ENCODE measurements at places on chromosomes 16 and 17.

GRCh38 chr17:30545024-30545423 is 67.8 kb downstream of the GOSR1 start:
- no peak for DNase-seq

DNA sequence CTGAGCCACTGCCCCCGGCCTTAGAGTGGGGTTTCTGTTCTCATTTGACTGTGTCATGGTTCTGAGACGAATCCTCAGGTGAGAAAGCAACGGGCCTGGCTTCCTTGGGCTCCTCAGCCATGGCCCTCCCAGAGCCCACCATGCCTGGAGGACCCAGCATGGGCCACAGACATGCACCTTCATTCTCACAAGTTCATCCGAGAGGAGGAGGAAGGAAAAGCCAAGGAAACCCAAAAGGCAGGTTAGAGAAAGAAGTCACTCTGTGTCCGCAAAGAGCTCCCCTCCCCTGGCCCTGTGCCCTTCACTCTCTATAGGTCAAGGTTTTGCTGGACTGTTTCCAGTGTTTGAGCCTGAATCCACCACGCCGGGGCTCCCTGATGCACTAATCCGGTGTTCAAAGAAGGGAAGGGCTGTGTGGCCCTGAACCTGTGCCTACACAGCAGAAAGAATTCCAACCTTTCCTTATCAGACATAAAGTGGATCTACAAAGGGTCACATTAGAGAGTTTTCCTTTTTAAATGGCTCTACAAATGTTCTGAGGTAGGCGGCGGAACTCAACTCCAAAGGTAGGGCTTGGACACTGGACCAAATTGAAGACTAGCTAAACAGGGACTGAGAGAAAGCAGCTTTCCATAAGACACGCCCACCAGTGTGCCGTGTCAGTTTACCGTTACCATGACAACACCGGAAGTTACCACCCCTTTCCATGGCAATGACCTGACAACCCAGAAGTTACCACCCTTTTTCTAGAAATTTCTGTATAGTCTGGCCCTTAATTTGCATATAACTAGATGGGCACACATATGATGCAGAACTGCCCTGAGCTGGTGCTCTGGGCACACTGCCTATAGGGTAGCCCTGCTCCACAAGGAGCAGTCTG is 15.9 kb upstream of the PECAM1 start:
- peak; percentile 30 for DNase-seq

GRCh38 chr16:80948886-80949493 is 57.7 kb downstream of the CMC2 start:
- peak; percentile 47 for DNase-seq

DNA sequence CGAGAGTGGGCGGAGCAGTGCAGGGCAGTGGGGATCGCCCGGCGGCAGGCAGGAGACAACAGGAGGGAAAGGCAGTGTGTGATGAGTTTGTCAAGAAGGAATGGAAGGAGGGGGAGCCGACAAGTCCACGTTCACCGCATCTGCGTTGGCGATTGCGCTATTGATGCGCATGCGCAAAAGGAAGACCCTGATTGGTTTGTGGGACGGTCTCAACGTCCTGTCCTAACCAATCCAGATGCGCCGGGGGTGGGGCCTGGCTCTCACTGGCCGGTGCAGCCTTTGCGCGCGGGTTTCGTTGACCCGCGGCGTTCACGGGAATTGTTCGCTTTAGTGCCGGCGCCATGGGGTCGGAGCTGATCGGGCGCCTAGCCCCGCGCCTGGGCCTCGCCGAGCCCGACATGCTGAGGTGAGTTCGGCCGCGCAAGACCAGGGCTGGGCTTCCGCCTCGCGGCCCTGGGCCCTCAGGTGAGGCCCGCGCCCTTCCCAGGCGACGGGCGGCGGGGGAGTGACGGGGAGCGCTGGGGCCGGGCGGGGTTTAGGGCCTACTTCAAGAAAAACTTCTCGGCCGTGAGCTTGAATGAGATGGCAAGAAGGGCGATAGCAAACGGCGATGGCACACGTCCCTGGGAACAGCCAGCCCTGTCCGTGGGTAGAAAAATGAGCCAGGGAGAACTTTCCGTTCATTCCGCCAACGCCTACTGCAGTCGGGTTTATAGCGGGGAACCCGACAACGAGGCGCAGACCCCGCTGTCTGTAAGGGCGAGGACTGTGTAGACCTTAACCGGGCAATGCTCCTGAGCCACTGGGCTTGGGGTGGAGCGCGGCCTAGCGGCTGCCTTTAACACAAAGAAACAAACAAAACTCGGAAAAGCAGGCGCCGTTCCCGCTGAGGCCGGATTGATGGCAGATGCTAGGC is at the start of gene ORC6:
Gene ORC6, plus strand, starts transcription at position 295 of the 916 bp plus-strand sequence. Its CDS starts 47 bp downstream, at position 342.
- DNase-seq = peak; percentile 96

DNA sequence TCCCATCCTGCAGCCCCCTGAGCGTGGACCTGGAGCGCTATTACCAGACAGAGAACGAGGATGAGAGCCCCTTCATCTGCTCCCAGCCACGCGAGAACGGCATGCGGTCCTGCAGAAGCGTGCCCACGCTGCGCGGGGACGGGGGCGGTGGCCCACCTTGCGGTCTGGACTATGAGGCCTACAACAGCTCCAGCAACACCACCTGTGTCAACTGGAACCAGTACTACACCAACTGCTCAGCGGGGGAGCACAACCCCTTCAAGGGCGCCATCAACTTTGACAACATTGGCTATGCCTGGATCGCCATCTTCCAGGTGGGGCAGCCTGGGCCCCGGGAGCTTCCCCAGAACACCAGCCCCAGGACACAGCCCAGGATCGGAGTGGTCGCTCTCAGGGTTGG is 12.0 kb downstream of the CACNA1G start:
- DNase-seq = no peak

GRCh38 chr16:78522327-78522726 is 422.9 kb downstream of the WWOX start:
- no peak for DNase-seq

GRCh38 chr17:41873559-41874292 is 8.5 kb upstream of the KLHL11 start:
- DNase-seq = no peak

- no peak for DNase-seq
Observed at GRCh38 chr17:71921796-71922195, 199.0 kb upstream of the SOX9 start.

DNA sequence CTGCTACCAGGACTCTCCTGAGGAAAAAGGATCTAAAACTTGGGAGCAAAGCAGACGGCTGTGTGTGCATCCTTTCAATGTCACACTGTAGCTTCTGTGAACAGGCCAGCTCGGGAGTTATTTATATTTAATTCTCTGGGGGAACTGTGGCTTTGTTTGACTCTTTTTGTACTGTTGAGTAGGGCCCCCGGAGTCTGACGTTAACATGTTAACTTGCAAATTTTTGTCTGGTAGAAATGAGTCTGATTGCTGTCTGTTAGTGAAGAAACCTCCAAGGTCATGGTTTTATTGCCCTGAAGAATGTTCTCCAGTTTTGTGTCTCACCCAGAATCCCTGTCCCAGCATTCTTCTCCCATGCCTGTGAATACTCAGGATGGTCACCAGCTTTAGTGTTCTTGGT is 14.2 kb upstream of the KCNG4 start:
- DNase-seq = no peak

GRCh38 chr17:66466840-66467367 is 164.5 kb downstream of the PRKCA start:
- peak; percentile 17 for DNase-seq

GRCh38 chr17:69516225-69516624 is 101.7 kb downstream of the MAP2K6 start:
- DNase-seq = no peak

DNA sequence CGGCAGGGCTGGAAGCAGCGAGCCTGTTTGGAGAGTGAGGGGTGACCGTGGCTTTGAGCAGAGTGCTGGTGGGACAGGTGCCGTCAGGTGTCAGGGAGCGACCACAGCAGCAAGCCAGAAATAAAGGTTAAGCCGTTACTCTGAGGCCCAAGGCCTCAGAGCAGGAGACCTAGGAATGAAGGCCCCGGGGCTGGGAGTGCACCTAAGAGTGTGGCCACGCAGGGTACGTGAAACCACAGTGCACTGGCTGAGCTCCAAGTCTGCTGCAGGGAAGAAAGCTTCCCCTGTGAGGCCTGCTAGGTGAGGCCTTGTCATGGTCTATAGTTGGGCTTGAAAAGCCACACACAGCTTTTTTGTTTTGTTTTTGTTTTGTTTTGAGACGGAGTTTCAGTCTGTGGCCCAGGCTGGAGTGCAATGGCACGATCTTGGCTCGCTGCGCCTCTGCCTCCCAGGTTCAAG is 8.7 kb downstream of the CLUAP1 start:
- no peak for DNase-seq

DNA sequence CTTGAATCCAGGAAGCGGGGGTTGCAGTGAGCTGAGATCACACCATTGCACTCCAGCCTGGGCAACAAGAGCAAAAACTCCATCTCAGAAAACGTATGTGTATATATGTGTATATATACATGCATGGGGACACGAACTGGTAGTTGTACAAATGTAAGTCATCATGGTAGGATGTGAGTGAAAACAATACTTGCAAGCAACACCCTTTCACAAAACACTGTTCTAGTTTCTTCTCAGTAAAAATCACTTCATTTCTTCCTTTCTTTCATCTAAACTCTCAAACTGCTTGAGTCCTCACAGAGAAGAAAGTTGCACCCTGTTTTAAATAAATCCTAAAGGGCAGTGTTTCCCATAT is 51.8 kb downstream of the METTL16 start:
- no peak for DNase-seq

DNA sequence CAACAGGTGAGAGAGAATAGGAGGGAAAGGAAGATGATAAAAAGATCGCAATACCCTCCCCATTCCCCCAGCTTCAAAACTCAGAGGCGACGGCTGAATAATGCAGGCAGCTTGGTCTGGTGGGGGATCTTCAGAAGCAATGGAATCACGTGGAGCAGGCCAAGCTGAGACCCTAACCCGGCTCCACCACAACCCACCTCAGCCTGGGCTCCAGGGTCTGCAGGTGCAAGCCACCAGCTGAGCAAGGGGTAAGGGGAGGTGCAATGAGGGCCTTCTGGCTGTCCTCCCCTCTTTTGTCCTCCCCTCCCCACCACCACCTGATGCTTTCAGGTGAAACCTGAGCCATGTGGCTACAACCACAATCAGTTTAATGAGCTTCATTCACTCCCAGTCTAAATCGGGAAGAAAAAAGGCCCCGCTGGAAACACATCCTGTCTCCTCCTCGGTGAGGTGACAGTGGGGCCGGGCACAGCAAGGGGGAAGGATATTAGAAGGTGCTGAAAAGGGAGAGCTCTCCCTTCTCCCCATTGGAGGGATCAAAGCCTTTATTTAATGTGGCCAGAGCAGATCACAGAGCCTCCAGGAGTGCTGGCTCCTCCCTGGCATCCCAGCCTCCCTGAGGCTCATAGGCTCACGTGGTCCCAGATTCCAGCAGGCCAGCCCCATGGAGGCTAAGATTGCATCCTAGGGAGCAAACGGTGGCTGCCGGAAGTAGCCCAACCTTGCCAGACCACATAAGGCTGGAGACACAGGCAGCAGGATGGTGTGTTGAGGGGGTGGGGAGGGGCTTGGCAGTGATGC is 261.0 kb downstream of the SOX9 start:
- DNase-seq = no peak

DNA sequence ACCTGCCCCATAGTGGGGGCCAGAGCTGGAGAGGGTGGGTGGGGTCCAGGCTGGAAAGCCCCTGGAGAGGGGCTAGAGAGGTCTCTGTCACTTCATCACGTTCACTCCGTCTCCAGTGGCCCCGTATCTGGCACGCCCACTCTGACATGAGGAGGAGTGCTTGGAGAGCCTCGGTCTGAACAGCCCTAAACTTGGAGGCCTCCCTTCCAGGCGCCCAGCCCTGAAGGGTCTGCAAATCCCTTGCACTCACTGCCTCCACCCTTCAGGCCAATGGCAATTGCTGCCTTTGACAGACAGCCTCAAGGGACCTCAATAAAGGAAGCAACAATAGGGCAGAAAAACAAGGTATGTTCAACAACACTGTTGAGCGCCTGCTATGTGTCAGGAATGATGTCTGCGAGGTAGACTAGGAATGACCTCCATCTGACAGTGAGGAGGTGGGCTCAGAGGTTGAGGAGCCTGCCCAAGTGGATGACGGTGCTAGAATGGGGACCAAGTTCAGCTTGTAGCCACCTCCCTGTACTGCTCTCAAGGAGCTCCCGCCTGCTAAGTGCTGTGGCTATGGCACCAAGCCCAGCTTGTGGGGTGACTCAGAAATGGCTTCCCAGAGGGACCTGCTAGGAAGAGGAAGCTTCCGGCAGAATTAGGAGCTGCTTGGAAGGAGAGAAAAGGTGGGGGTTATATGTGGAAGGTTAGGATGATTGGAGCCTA is 2.9 kb upstream of the EPX start:
- no peak for DNase-seq

- no peak for DNase-seq
Observed at GRCh38 chr16:47037396-47037745, 63.9 kb upstream of the DNAJA2 start.

DNA sequence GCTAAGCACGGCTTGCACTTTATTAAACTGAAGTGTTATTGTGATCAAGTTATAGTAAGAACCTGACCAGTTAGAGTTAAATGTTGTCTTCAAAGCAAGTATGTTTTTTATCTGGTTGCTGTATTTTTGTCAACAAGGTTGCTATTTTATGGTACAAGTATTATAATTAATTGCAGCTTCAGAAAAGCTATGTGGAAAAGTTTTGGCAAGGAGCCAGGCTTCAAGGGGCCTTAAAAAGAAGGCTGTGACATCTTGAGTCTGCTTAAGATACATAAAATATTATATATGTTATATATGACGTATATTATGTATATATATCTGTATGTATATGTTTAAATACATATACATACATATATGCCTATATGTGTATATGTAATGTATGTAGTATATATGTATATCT is 1461.2 kb upstream of the CDH8 start:
- no peak for DNase-seq

GRCh38 chr17:59406808-59407381 is 75.4 kb downstream of the YPEL2 start:
- DNase-seq = no peak

DNA sequence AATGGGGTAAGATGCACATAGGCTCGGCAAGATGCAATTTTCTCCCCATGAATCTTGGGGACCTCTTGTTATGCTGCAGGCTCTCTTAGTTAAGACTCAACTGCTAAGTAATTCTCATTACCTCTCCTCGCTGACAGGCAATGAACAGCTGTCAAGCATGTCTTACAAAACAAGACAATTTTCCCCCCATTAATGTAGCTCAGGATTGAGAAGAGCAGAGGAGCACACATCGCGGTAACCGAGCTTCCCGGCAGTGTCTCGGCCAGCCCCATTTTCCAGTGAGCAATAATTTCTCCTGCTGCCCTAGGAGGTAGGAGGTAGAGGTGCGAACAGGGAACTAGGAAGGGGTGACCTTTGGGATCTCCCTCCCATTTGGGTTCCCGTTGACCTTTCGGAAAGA is 272.1 kb downstream of the HAPSTR1 start:
- DNase-seq = no peak

GRCh38 chr17:39921323-39921722 is 2.9 kb upstream of the GSDMB start:
- DNase-seq = no peak

DNA sequence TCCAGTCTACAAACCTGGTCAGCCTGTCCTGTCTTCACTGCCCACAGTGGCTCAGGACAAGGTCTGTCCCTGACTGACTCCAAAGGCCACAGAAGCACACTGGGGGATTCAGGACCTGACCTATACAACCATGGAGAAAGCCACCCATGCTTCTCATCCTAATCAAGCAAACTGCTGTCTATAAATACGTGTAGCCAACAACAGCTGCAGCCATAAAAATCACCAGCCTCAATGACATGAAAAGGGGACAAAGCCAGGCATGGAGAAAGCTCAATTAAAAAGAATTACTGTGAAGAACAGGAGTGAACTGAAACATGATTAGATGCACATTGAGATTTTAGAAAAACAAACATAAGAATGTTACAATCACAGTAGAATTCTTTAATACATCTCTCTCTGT is 170.1 kb downstream of the CDK5R1 start:
- no peak for DNase-seq

Measured in hematopoietic multipotent progenitor cell treated with erythropoietin and hydrocortisone succinate and interleukin-3 and kit ligand, for 15 days (in vitro differentiated cells).